ENCODE measurements at places on chromosomes 7 and 10.

- DNase-seq = peak; percentile 76
Observed at GRCh38 chr7:134514663-134515062, 12.7 kb upstream of the AKR1B10 start.

DNA sequence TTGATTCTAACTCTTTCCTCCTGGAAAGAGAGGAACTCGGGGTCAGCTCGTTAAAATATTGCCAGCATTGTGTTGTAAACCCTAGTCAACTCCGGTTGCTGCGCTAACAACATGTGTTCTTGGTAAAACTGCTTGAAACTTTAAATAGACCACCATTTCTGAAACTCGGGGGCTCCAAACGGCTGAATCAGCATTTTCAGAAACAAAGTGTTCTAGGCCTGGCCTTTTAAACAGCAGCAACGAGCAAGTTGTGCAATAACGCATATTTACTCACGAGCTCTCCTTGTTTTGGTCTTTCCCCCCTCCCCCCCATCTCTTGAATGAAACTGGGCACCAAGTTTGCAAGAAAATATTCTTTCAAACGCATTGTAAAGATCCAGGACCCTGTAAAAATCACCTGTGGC, 9.2 kb upstream of the GRB10 start:
- DNase-seq = no peak

- DNase-seq = no peak
Observed at GRCh38 chr10:13110908-13111307, 10.9 kb downstream of the OPTN start.

DNA sequence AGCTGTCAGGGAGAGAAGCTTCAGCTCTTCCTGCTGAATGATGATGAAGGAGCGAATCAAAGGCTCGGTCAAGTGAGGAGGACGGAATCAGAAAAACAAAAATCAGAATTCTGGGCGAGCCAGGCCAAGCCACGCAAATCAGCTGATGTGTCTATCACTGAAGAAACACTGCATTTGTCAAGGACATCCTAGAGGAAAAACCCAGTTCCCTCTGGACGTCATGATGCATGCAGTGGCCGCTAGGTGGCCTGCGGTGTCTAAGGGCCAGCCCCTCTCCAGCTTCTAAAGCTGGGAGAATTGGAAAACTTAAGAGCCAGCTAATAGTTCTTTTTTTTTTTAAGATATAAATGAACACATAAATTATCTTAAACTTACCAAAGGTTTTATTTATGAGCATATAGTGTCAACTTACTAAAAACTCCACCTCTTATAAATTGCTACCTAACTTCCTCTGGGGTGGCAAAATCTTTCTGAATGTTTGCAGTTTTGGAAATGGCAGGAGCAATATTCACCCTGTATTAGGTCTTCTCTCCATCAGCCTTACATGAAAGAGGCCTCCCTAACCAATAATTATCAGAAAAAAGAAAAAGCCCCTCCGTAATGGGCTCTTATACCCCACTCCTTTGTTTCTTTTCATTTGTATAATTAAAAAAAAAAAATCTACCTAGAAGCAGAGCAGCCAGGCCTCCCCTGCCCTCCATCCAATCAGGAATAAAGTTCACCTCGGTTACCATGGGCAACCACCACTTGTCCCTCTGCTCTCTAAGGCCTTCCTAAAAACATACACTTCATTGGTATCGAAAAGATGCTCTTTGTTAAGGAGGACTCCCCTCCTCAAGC, 186.8 kb downstream of the USP6NL start:
- DNase-seq = peak; percentile 36

- DNase-seq = no peak
Observed at GRCh38 chr10:15360566-15360965, 10.5 kb downstream of the FAM171A1 start.

GRCh38 chr7:154767142-154767541, 235.8 kb downstream of the PAXIP1 start:
- no peak for DNase-seq

- DNase-seq = peak; percentile 49
Observed at GRCh38 chr10:110305767-110306451, 1.2 kb upstream of the SMNDC1 start.

GRCh38 chr10:110710621-110711020, 66.5 kb downstream of the RBM20 start:
- DNase-seq = no peak

DNA sequence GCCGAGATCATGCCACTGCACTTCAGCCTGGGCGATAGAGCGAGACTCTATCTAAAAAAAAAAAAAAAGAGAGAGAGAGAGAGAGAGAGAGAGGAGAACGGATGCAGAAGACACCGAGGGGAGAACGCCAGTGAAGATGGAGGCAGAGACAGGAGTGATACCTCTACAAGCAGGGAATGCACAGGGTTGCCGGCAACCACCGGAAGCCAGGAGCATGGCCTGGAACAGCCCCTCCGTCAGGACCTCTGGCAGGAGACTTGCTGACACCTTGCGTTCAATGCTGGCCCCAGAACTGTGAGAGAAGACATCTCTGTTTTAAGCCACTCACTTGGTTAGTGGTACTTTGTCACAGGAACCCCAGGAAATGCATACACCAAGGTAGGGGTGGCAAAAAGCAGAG, 38.1 kb upstream of the DUSP5 start:
- no peak for DNase-seq
